Cardiac muscle cell (in vitro differentiated cells and primary cell): ENCODE measurements at places on chromosomes 5 and 9.

- no peak overlapping the region for H3K4me3 ChIP-seq
- DNase-seq, result no peak
- H3K27me3 ChIP-seq, result no peaks in the 10 kb centered on the region
- no peaks in the 10 kb centered on the region for H3K36me3 ChIP-seq
- no peak overlapping the region for H3K27ac ChIP-seq
Measured at GRCh38 chr5:83726912-83727311, 6.3 kb upstream of the HAPLN1 start.

DNA sequence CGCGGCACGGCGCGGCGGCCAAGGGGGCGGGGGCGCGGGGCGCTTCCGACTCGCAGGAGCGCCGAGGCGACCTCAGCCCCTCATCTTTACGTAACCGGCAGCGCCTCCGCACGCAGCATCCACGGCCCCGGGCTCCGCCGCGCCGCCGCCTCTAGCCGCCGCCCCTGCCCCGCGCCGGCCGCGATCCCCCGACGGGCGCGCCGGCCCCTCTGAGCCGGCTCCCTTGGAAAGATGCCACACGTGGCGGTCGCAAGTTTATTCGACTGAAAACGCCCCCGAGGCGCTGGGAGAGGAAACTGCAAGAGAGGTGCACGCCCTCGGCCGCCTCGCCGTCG lies 1.0 kb downstream of the KLF9 start:
- H3K4me1 ChIP-seq, result peaks cover 4% of the 10 kb centered on the region
- H3K27me3 ChIP-seq, result peaks cover 66% of the 10 kb centered on the region
- no peak for DNase-seq
- H3K36me3 ChIP-seq, result no peaks in the 10 kb centered on the region

GRCh38 chr9:128117613-128118471 lies 9.7 kb downstream of the PTGES2 start:
- no peaks in the 10 kb centered on the region for H3K27me3 ChIP-seq
- peak; percentile 92 for DNase-seq
- no peaks in the 10 kb centered on the region for H3K4me1 ChIP-seq
- peaks cover 7% of the 10 kb centered on the region for H3K36me3 ChIP-seq

GRCh38 chr5:73692166-73692640 lies 66.2 kb downstream of the ARHGEF28 start:
- peak; percentile 42 for DNase-seq
- no peaks in the 10 kb centered on the region for H3K4me1 ChIP-seq
- H3K36me3 ChIP-seq, result no peaks in the 10 kb centered on the region
- no peak overlapping the region for H3K4me3 ChIP-seq

DNA sequence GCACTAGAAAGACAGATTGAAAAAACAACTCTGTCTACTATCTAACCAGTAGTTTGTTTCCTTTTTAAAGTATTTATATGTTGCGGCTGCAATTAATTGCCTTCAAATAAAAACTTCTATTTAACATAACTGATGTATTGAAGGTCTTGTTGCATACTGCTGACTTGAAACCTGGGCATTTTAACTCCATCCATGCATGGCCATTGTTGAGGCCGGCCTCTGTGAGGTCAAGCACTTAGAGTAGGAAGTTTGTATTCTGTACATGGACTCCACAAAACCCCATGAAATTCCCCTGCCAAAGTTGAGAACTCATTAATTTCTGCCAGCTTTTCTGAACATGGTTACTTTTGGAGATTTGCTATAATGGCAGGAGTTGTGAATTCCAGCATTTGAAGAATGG lies 150.6 kb downstream of the GAS1 start:
- DNase-seq, result no peak
- H3K36me3 ChIP-seq, result no peaks in the 10 kb centered on the region
- peaks cover 18% of the 10 kb centered on the region for H3K4me1 ChIP-seq
- no peak overlapping the region for H3K4me3 ChIP-seq

DNA sequence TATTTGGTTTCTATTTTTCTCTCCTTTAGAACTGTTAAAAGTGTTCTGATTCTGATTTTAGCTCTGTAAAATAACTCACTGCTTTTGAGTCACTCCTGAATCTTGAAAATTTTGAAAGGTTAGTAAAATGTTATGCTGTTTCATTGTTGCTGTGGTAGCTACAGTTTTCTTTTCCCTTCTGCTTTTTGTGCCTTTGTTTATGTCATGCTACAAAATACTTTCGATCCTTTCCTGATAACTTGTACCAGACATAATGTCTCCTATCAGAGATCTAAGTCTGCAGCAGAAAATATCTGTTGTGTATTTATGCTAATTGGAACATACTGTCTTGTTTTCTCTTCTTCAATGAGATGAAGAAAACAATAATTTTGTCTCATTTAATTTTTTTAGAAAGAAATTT lies 26.9 kb upstream of the CEP120 start:
- no peaks in the 10 kb centered on the region for H3K36me3 ChIP-seq
- peaks cover 20% of the 10 kb centered on the region for H3K4me1 ChIP-seq
- no peak overlapping the region for H3K27ac ChIP-seq
- H3K4me3 ChIP-seq, result no peak overlapping the region
- no peak for DNase-seq

- H3K4me1 ChIP-seq, result peaks cover 62% of the 10 kb centered on the region
- no peaks in the 10 kb centered on the region for H3K27me3 ChIP-seq
- peaks cover 9% of the 10 kb centered on the region for H3K36me3 ChIP-seq
- peak overlapping the region; percentile 52 for H3K27ac ChIP-seq
Measured at GRCh38 chr5:88827997-88828396, 55.0 kb downstream of the MEF2C start.

DNA sequence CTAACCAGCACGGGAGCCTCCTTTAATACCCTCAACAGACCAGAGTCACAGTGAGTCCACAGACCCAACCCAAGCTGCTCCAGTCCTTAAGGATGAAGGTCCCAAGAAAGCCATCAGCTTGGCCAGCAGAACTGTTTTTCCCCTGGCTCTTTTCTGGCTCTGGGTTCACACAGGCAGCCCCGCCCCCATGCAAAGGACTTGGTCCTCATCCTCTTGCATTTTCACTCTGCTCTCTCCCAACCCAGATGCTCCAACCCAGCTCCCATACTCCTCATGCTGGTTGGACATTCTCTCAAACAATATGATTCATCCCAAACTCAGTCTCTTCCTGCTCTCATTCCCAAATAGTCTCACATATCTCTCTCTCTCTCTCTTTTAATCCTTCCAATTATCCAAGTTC lies 74.2 kb upstream of the SPOCK1 start:
- no peaks in the 10 kb centered on the region for H3K4me1 ChIP-seq
- no peaks in the 10 kb centered on the region for H3K27me3 ChIP-seq
- H3K36me3 ChIP-seq, result no peaks in the 10 kb centered on the region
- H3K27ac ChIP-seq, result no peak overlapping the region

DNA sequence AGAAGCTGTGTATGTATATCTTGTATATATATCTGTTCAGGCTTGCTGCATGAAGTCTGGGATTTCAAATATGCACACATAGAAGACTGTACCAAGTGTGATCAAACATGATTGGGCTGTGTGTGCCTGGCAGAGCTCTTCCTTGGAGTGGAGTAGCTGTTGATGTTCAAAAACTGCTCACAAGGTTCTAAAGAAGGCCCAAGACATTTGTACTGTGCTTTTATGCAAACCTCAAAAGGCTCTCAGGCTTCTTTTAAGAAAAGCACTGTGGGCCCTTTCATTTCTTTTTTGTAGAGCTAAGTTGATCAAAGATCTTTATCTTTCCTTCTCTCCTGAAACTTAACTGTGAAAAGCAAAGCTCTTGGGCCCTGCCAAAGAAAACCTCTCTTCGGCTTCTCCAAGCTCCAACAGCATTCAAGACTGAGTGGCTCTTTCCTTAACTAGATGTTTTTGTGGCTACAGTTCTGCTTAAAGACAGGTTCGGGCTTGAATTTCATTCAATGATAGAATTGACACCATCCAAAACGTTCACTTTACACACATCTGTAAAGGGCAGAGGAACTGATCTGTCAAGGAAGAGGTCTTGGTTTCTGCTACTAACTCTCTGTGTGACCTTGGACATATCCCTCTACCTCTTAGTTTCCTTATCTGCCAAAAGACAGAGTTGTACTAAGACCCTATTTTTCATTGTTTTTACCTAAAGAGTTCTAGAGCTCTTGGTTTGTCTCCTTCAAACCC lies 105.8 kb upstream of the IL6ST start:
- H3K4me1 ChIP-seq, result no peaks in the 10 kb centered on the region
- no peaks in the 10 kb centered on the region for H3K27me3 ChIP-seq
- no peak overlapping the region for H3K27ac ChIP-seq
- H3K4me3 ChIP-seq, result no peak overlapping the region

GRCh38 chr5:52657247-52657645 lies 130.5 kb upstream of the ITGA1 start:
- H3K27me3 ChIP-seq, result no peaks in the 10 kb centered on the region
- no peaks in the 10 kb centered on the region for H3K36me3 ChIP-seq
- H3K4me3 ChIP-seq, result no peak overlapping the region
- DNase-seq, result peak; percentile 67
- H3K4me1 ChIP-seq, result no peaks in the 10 kb centered on the region

DNA sequence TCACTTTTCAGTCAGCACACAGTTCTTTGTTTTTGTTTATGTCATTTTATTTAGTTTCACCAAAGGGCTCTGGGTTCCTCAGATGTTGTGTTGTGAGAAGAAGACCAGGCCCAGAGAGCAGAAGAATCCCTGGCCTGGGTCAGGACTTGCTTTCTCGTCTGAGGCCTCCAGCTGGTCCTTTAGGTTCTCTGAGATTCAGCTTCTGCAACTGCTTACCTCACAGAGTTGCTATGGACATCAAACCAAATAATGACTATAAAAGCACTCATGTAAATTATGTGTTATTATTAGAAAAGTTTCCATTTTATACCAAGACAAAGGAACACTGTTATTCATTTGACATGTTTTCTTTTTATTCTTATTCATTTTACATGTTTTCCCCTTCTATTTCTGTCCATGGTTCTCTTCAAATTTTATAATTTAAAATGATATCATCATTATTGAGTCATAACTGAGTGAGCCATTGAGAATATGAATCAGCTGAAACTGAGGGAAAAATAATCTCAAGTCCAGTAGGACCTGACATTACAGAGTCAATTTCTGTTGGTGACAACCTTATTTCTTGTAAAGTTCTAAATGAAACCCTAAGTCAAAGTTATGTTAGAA lies 44.0 kb upstream of the GLRX start:
- H3K4me1 ChIP-seq, result peaks cover 43% of the 10 kb centered on the region
- H3K36me3 ChIP-seq, result no peaks in the 10 kb centered on the region
- no peaks in the 10 kb centered on the region for H3K27me3 ChIP-seq
- no peak for DNase-seq
- H3K4me3 ChIP-seq, result no peak overlapping the region

DNA sequence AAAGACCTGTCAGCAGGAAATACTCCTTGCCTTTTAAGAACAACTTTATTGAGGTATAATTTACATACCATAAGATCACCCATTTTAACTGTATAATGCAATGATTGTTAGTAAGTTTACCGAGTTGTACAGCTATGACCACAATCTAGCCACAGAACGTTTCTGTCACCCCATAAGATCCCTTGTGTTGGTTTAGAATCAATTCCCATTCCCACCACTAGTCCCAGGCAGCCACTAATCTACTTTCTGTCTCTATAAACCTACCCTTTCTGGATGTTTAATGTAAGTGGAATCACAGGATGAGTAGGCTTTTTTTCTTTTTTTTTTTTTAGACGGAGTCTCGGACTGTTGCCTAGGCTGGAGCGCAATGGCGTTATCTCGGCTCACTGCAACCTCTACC lies 4.4 kb downstream of the GPR107 start:
- no peaks in the 10 kb centered on the region for H3K36me3 ChIP-seq
- H3K27ac ChIP-seq, result no peak overlapping the region
- peaks cover 5% of the 10 kb centered on the region for H3K4me1 ChIP-seq
- no peak overlapping the region for H3K4me3 ChIP-seq

DNA sequence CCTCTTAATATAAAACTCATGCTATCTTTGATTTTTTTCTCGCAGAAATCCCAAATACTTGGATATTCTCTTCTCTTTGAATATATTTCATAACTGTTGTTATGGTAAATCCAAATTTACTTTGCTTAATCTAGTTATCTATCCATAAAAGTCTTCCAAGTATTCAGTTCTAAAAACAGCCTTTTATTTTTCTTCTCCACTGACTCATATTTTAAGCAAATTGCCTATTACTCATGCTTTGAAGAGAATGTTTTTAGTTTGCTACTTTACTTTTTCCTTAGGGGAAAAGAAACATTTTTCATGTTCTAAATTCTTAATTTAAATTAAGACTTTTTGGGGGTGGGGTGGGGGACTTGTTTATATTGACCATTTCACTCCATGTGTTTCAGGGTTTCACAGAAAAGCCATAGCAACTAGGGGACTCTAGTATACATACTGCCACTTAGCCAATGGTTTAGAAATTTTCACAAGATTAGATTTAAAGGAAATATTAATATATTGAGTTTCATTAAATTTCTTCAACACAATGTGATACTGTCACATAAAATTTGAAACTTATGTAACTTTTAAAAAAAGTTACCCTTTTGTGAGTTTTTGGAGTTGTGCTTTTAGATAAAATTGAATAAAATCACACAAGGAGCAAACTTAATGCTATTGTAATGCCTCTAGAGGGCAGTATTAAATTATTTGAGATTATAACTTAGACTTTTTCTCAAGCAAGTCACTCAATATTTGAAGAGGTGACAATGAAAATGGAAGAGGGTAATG lies 545.8 kb upstream of the ARRDC3 start:
- no peak overlapping the region for H3K27ac ChIP-seq
- H3K4me1 ChIP-seq, result no peaks in the 10 kb centered on the region
- DNase-seq, result peak; percentile 20
- H3K36me3 ChIP-seq, result no peaks in the 10 kb centered on the region
- H3K4me3 ChIP-seq, result no peak overlapping the region
- no peaks in the 10 kb centered on the region for H3K27me3 ChIP-seq

DNA sequence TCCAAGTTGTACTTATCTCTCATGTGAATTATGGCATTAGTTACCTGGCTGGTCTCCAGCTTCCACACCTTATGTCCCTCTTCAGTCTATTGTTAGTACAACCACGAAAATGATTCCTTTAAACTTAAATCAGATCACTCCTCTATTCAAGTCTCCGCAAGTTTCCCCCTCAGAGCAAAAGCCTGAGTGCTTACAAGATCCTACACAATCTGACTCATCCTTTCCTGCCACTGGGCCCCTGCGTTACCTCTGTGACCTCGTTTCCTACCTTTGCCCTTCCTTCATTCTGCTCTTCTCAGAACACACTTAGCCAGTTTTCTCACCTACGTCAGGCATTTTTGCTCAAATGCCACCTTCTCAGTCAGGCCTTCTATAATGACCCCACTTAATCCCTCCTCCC lies 45.1 kb upstream of the GLIS3 start:
- no peaks in the 10 kb centered on the region for H3K36me3 ChIP-seq
- H3K27me3 ChIP-seq, result no peaks in the 10 kb centered on the region

- H3K4me1 ChIP-seq, result no peaks in the 10 kb centered on the region
- no peaks in the 10 kb centered on the region for H3K36me3 ChIP-seq
- no peak overlapping the region for H3K27ac ChIP-seq
- H3K4me3 ChIP-seq, result no peak overlapping the region
- no peak for DNase-seq
Measured at GRCh38 chr9:109179801-109180523, 12.9 kb upstream of the FRRS1L start.

GRCh38 chr9:123344192-123344949 lies 11.6 kb upstream of the CRB2 start:
- peaks cover 11% of the 10 kb centered on the region for H3K4me1 ChIP-seq
- DNase-seq, result no peak
- no peak overlapping the region for H3K4me3 ChIP-seq
- no peaks in the 10 kb centered on the region for H3K27me3 ChIP-seq

- H3K4me3 ChIP-seq, result no peak overlapping the region
- H3K27ac ChIP-seq, result no peak overlapping the region
- DNase-seq, result no peak
- H3K27me3 ChIP-seq, result peaks cover 18% of the 10 kb centered on the region
- H3K4me1 ChIP-seq, result peaks cover 25% of the 10 kb centered on the region
Measured at GRCh38 chr5:122316656-122317055, 4.6 kb downstream of the SNCAIP start.
